ENCODE measurements at places on chromosomes 11 and 22. TPM values are rescaled to one million over a fixed set of nuclear protein-coding genes. Genes with fewer than 3 reads are reported as not detected.

The CASP5 gene
- 0.88 TPM for polyA plus RNA-seq

GRCh38 chr11:72758304-72758689 lies 6.1 kb upstream of the ARAP1 start:
- no peak for DNase-seq

DNA sequence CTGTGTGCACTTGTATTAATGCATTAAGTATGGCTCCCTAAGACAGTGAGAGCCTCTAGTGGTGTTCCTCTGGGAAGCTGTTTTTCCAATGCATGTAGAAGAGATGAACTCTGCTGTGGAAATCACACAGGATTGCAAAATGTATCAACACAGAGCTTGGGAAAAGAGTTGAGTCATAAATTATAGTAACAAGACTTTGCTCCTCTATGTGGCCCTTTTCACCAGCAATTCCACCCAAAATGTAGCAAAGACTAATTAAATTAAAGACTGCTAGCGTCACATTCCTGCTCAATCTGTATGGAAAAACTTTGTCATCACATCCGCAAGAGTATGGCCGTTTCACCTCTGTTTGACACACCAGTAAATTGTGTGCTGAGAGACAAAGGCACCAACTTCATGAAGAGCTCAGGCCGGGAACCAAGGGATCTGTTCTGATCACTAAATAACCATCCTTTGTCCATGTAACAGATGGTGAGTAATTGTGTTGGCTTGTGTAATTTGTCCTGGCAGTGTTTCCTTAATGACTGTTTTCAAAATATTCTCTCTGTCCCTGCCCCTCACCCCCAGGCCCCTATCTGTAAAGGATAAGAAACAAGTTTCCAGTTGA lies 209.2 kb upstream of the SORL1-AS1 start:
- no peak for DNase-seq

DNA sequence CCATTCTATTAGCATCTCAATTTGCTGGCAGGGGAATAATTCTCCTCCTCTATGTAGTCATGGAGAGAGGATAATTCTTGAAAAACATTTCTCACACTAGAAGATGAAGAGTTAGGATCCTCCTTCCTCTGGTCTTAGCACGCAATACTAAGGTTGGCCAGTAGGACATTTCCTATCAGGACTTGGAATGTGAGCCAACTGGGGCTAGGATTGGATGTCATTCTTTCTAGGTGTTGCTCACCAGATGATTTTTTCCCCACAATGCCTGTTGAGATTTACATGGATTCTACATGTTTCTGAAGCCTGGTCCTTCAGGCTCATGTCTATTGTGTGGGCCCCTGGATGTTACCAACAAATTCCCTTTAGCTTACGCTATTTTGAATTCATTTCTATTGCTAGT lies 28.0 kb downstream of the SLN start:
- DNase-seq = no peak

The AQP11 gene
- 0.49 TPM for polyA plus RNA-seq

DNA sequence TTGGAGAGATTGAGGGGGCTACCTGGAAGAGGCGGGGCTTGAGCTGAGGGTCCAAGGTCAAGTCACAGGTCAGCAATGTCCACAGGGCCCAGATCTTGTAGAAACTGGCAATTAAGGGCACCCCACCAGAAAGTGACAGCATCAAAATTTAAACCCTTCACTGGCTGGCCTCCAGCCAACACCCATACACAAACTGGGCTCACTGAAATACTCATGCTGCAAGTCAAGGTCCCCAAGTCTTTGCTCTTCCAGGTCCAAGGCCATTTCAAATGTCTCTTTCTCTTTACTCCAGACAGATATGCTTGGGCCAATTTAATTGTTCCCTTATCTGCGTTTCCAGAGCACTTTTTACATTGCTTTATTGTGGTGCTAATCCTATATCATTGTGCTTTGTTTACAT lies 36.4 kb downstream of the LMO2 start:
- no peak for DNase-seq

The CYTH4 gene
- polyA plus RNA-seq = 15.9 TPM

Measured in aorta (tissue), 5 donors.